ENCODE measurements at places on chromosomes 6 and 20. TPM values are rescaled to one million over a fixed set of nuclear protein-coding genes. Genes with fewer than 3 reads are reported as not detected.

GRCh38 chr6:41733360-41733706 lies 2.1 kb downstream of the TFEB start:
- DNase-seq, result no peak

Gene NFS1
- 33.3 TPM for total RNA-seq

Gene NRN1
- 12.3 TPM for total RNA-seq

- no peak for DNase-seq
These were observed 121.3 kb downstream of the TRMT11 start for GRCh38 chr6:126107475-126108166.

Gene TNF
- total RNA-seq, result not detected

DNA sequence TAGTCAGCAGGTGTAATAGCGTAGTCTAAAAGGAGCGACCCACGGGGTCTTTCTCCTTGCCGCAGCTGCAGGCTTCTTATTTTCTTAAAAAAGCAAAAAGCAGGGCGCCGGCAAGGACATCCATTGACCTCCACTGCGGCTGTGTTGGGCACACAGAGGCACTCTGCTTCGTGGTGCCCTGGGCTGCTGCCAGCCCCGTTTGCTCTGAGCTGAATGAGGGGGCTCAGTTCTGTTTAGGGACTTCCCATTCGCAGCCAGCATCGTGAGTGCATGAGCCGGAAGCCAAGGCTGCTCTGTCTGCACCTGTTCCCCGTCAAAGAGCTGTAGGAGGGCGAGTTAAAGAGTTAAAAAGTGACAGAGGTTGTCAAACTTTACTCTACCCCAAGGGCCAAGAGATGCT lies 1.7 kb upstream of the SLC22A2 start:
- no peak for DNase-seq

DNA sequence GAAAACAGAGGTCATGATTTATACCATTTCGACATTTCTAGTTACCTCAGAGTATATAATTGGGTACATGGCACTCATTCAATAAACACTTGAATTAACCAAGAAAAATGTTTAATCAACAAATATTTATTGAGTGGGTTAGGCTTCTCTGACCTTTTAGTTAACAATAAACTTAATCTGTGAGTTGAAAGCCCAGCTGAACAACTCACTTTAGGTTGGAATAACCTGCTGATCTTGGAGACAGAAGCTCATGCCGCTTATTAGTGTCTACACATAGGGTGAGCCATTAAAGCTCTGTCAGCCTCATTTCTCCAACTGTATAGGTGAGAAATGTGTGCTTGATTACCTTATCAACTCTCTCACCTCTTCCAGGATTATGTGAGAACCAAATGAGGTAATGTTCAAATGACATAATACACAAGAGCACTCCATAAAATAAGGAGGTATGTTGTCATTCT lies 98.2 kb upstream of the DTNBP1 start:
- DNase-seq, result no peak

Gene CYP24A1
- 0.41 TPM for total RNA-seq

DNA sequence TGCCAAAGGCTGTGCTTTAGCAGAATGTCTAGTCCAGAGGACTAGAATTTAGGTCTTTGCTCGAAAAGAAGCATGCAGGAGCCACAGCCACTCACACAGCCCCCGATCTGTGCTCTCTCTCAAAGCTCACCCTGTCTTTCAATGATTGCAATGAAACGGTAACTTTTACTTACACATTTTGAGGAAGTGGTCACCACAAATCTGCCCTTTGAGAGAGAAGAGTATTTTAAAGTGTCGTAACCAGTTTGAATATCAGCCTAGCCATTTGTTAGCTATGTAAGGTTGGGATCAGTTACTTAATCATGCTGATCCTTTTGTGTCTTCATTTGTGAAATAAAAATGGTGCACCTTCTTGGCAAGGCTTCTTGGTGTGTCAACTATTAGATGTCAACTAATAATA lies 209.0 kb downstream of the TFAP2A start:
- no peak for DNase-seq

GRCh38 chr20:43914311-43915210 lies at the start of gene TOX2:
Gene TOX2, plus strand, starts transcription at chr20:43914852. Its CDS starts 40 bp downstream, at chr20:43914892.
- peak; percentile 50 for DNase-seq

- DNase-seq, result no peak
These were observed 42.4 kb downstream of the HFE start for GRCh38 chr6:26129656-26130055.

DNA sequence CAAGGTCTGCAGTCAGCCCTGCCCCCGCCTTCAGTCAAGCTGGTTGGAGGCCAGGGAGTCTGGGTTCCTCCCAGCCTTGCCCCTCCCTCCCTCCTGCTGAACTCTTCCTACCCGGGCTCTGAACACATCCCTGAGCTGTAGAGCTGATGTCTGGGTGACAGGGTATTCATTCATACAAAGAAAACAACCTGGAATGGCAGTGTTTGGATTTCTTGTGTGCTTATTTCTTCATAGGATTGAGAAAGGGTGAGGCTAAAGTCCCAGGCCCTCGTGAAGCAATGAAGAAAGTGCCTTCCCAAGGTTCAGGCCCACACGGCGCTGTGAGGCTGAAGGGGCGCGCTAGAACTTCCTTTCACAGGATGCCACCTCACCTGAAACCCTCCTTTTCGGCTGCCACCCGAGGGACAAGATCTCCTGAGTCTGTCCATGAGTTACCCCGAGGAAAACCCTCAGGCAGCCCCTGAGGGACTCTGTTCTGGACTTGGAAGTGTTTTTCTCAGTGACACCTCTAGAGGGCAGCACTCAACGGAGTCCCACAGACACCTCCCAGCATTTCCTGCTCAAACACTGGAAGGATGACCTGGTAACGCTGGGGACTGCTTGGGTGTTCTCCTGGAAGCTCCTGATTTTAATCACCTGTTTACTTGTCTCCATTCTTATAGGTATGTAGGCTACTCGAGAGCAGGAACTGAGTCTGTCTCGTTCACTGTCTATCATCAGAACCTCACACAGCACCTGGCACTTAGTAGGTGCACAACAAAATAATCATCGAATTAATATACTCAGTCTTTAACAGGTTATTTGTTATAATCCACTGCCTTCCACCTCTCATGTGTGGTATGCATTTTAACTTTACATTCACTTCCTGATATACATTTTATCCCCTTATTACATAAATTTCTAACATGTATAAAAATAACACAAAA lies 11.8 kb upstream of the GSTA1 start:
- peak; percentile 32 for DNase-seq

GRCh38 chr6:105793130-105793529 lies 293.0 kb upstream of the PRDM1 start:
- no peak for DNase-seq

- DNase-seq, result no peak
These were observed 60.1 kb downstream of the MMS22L start for GRCh38 chr6:97222903-97223302.

DNA sequence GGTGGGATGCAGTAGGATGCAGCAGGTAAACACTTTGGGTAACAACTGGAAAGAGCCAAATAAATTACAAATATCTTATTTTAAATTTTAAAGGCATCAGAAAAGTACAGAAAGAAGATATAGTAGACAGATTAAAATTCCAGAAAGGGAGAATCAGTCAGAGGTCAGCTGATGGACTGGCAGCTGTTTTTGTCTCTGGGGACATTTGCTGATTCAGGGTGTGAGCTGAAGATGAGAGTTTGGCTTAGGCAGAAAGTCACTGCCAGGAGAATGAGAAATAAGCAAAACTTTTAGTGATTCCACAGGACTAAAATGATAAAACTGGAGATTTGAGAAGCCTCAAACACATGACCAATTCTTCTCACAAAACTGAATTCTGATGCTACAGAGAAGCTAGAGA lies 39.5 kb downstream of the AHI1 start:
- DNase-seq, result no peak

DNA sequence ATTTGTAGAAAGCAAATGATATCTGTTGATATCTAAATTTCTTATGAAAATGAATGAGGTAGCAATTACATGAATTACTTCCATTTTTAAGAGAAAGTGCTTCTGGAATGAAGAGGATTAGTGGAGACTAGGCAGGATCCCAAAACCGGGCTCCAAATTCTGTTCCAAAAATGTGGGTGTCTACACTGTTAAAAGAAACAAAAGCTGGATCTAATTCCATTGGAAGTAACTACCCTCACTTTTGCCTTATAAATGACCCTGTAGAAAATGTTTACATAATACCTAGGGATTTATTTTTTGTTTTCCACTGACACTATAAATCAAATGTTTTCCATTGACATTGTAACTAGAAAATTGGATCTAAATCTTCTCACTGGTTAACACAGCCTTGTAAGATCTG lies 454.9 kb upstream of the JARID2 start:
- DNase-seq, result peak; percentile 33

Gene VGLL2
- total RNA-seq, result 18.4 TPM

GRCh38 chr6:68771426-68771825 lies 136.3 kb downstream of the ADGRB3 start:
- no peak for DNase-seq

GRCh38 chr6:79048611-79049010 lies 29.4 kb downstream of the PHIP start:
- DNase-seq, result no peak

Gene PPARD
- total RNA-seq, result 10.6 TPM

GRCh38 chr6:112298021-112298745 lies 43.8 kb upstream of the LAMA4 start:
- DNase-seq, result peak; percentile 58

- DNase-seq, result peak; percentile 37
These were observed 21.2 kb downstream of the TGM2 start for GRCh38 chr20:38143646-38144554.

DNA sequence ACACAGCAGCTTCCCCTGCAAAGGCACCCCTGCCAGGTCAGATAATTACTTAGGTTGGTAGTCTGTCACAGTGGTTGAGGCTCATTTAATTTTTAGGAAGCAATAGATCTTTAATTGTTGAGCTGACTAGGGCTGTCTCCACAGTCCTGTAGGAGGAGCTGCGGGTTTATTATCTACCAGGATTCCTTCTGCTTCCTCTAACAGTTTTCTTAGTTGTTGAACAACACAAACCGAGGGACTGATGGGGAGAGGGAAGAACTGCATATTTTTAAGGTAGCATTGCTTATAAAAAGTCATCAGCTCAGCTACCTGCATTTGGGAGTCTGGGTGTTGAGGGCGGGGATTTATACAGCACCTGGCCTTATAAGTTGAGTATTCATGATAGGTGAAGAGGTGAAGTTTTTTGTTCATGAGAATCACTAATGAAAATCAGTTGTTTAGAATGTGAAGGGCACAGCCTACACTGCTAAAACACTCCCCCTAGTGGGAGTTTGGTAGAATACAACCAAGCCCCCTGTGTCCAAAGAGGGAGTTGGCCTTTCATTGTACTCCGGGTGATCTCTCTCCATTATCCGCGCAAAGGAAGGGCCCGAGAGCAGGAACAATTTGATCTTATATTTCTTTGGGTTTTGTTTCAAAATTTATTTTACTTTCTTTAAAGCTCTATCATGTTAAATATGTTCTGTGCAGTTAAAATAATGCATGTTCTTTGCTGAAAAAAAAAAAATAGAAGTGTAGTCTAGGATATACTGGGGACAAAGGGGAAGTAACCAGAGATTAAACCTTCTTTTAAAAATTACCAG lies 69.6 kb downstream of the SSR1 start:
- DNase-seq, result peak; percentile 86

- no peak for DNase-seq
These were observed 1.9 kb upstream of the NR2E1 start for GRCh38 chr6:108163644-108164542.

- DNase-seq, result peak; percentile 42
These were observed 409.6 kb downstream of the MAFB start for GRCh38 chr20:40279390-40279789.

DNA sequence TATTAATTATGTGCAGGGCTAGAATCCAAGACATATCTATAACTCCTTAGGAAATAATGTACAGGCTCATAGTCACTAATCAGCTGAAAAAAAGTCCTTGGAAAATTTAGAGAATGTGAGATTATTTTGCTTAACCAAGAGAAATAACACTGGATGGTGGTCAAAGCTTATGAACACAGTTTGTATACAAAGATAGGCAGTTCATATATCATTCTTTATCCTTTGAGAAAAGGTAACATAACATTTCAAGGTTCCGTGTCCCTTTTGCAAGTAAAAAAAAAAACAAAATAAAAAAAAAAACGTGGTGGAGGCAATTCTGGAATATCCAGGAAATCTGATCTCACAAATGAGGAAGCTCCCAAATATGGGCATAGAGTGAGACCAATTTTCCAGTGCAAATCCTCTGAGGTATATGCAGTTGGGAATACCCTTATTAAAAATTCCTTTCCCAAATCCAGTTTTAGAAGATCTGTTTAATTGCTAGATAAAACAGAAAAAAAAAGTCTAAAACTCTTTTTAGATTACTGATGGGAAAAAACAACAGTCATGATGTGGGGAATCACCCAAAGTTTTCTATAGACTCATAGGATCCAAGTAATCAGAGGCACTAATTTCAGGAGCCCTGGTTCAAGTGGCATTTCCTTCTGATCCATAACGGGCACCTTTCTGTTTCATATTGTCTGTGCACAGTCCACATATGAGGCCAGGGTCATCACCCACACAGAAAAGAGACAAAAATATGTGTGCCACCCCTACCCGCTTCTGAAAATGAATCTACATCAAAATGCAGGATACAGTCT lies 17.7 kb upstream of the TNFAIP3 start:
- no peak for DNase-seq

- no peak for DNase-seq
These were observed 1.4 kb downstream of the MC3R start for GRCh38 chr20:56249956-56250355.

DNA sequence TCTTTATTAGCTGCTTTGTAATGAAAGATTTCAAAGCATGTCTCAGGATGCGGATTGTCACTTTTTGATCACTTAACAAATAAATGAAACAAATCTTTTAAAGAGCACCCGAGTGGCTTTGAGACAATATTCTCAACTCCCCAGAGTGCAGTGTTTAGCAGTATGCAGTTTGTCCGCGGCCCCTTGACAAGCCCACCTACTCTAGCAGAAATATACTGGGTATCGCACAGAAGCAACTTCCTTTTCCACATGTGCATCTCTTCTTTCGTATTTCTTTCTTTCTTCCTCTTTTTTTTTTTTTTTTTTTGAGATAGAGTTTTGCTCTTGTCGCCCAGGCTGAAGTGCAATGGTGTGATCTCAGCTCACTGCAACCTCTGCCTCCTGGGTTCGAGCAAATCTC lies 84.5 kb upstream of the FAM184A start:
- DNase-seq, result no peak

Gene MUC22
- total RNA-seq, result 0.21 TPM

DNA sequence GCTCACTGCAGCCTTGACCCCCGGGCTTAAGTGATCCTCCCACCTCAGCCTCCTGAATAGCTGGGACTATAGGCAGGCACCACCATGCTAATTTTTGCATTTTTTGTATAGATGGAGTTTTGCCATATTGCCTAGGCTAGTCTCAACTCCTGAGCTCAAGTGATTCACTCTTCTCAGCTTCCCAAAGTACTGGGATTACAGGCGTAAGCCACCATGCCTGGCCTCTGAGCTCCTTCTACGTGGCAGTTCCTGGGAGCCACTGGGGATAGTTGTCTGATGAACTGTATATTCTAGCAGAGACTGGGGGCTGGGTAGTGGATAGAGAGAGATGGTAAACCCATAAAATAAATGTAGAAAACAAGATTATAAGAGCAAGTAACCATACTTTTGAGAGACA lies 26.1 kb downstream of the IYD start:
- DNase-seq, result no peak
